CD4-positive, alpha-beta T cell treated with Interleukin-4 for 4 hours (primary cell): ENCODE measurements at places on chromosomes 5 and 9.

- no peak for DNase-seq
Measured at GRCh38 chr5:14351086-14351661, 208.0 kb downstream of the TRIO start.

DNA sequence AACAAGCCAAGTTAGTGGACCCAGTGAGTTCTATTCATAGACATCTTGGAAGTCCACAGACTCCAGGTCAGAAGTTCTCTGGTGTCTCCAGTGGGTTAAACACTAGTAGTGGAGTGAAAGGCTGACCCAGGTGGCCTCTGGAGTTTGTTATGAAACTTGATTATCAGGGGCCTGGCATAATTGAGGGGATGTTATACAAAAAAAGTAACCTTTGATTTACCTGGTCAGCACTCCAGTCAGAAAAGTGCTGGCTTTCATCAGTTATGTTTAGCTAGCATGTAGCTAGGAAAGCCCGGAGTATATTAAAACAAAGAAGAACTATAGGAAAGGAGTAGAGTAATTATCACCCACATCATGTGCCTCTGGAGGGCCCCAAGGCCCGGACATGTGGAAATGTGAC is 171.1 kb downstream of the CD180 start:
- no peak for DNase-seq

DNA sequence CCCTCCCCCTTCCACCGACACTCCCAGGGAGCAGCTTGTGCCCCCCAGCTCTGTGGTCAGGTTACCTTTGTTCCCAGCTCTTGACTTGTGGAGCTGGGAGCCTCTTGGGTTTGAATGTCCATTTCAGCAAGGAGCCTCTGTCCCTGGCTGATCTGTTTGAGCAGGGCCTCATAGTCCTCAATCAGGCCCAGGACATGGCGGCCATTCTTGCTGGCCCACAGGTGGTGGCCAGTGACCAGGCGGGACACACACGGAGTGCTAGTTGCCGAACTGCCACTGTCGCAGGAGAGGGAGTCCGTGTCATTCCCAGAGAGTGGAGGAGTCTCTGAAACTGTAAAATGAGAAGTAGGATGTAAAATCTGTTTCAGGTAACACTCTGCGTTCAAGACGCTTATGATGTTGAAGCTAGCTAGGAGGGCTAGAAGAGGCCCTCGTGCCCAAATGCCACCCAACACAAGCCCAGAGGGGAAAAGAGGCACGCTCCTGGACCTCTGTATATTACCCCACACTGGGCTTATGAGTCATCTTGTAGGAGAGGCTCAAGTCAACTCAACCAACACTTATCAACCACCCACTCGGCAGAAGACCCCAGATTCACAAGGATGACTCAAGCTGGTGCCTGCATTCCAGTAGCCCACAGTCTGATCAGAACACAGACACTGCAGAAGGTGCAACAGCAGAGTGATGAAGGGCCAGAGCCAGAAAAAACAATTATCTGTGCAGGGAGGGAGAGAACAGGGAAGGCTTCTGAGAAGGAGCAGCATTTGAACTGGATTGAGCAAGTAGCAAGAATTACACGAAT is 177.0 kb downstream of the CDK5RAP2 start:
- no peak for DNase-seq

- no peak for DNase-seq
Measured at GRCh38 chr5:54159153-54159892, 151.1 kb downstream of the ARL15 start.

- DNase-seq: no peak
Measured at GRCh38 chr5:132446621-132447020, 44.0 kb downstream of the IRF1 start.

DNA sequence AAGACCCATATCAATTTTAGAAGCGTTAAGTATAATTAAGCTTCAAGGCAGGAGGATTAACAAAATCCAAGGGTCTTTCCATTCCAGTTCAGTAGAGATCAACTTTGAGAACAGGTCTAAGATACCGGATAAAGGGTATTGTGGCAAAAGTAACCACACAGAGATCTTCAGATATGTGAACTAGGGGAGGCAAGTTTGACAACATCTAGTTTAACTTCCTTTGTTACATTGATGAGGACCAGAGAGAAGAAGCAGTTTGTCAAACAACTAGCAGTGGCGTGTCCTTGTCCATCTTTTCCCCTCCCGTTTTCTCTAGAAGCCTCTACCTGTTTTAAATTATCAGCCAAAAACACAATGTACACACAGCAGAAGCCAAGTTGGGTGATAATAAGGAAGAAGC is 8.6 kb downstream of the SLC36A2 start:
- DNase-seq: no peak

- DNase-seq: no peak
Measured at GRCh38 chr5:7529880-7530279, 133.9 kb downstream of the ADCY2 start.
